ENCODE measurements at places on chromosomes 7 and 10.

DNA sequence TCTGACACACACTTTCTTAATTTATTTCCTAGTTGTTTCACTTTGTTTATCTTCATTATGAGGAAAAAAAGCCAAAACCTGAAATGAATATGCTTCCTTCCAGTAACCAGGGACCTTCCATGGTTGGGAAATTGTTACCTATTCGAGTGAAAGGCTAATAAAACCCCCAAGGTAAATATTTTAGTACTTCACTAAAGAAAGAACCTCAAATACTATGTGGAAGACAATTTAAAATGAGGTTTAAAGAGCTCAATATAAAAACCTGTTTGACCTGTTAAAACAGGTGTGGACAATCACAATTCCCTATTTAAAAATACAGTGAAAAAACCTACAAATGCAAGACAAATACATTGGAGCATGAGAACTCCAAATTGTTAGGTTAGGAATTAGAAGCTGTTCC is 192.6 kb downstream of the CFTR start:
- DNase-seq: no peak

- peak; percentile 32 for DNase-seq
Measured at GRCh38 chr7:100159099-100159623, 638 bp upstream of the TRAPPC14 start.

GRCh38 chr10:97355571-97355975 is 21.0 kb upstream of the FRAT2 start:
- DNase-seq: peak; percentile 25

GRCh38 chr10:45427262-45427969 is 53.4 kb downstream of the ALOX5 start:
- no peak for DNase-seq

DNA sequence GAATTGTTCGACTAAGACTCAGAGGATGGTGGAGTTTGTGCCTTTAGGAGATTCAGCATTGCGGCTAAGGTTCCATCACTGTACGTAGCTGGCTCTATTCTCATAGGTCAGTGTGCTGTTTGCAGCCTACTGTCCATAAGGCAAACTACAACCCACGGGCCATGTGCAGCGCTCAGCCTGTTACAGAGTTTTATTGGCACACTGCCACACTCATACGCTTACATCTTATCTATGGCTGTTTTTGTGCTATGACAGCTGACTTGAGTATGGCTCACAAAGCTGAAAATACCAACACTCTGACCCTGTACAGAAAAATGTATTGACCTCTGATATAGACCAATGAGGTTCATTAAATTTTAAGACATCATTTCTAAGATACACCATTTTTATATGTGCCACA is 114.5 kb downstream of the ARID5B start:
- peak; percentile 59 for DNase-seq
